ENCODE measurements at places on chromosomes 2 and 18.

GRCh38 chr2:24538720-24539119, 47.7 kb downstream of the NCOA1 start:
- no peak for DNase-seq

DNA sequence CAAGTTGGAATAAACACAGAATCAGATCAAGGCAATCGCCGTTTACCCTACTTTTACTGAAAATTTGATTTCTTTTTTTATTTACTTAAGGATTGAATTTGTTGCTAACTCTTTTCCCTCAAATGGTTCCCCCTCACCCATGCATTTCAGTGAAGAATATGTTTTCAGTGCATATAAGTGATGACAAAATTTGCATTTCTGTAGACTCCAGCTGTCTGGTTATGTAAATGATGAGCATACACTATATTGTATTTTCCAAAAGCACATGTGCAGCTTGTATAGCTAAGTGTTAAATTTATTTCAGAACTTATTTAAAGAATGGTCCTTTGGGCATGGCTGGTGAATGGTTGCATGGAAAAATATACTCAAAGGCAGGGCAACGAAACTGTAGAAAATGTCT, 437.7 kb downstream of the PTPRM start:
- DNase-seq: no peak

DNA sequence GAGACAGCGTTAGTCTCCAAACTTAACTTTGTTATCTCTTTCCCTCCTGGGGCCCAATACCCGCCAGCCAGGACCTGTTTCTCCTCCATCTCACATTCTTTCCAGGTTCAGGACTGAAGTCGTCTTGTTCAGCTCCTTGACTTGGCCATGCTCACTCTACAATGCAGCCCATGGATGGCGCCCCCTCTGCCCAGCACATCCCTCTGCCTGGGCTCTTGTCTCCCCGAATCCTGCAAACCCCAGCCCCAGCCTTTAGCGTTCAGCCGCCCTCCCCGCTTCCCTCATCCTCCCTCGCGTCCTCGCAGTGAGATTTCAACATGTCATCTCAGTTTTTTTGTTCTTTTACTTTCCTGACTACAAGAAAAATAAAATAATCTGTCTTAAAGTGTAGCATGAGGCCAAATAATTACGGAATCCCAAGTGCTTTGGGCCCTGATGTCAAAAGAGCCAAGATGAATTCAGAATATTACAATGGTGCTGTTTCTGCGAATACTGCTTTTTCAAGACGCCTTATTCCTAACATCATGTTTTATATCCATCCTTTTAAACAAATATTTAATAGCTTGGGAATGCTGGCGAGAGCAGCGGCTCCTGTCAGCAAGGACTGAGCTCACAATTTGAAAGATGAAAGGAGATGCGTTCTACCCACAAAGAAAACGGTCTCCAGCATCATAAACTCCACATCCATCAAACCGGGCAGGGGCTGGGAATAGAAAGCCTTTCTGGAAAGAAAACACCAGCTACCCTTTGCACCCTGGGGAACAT, 1.0 kb downstream of the FAM178B start:
- no peak for DNase-seq

GRCh38 chr2:100809506-100809905, 10.4 kb upstream of the NPAS2 start:
- DNase-seq: no peak

DNA sequence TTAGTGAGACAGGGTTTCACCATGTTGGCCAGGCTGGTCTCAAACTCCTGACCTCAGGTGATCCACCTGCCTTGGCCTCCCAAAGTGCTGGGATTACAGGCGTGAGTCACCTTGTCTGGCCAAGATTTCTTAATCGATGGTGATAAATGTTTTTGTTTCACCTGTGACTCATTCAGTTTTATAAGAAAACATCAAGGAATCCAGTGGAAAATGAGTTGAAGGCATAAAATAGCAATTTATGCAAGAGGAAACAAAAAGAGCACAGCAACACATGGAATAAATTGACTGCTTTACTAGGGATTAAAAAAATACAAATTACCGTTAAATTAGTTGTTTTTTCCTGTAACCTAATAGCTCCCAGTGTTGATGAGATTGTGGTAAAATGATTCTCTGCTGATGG, 80.2 kb downstream of the CDK15 start:
- DNase-seq: no peak

DNA sequence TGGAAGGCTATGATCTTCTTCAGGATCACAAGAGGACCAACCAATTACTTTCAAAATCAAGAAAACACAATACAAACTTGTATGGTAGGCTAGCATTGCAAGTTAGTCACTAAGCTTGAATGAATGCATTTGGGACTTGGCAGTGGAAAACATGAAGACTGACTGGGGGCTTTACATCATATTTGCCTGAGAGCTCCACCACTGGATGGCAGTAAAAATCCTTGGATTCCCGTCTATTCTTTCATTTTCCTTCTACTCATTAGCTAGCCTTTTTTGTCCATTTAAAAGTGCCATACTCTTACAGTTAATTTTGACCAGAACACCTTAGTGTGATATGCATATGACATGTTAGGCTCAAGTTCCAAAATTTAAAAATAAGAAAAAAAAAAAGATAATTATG, 63.5 kb upstream of the RASGRP3 start:
- no peak for DNase-seq

DNA sequence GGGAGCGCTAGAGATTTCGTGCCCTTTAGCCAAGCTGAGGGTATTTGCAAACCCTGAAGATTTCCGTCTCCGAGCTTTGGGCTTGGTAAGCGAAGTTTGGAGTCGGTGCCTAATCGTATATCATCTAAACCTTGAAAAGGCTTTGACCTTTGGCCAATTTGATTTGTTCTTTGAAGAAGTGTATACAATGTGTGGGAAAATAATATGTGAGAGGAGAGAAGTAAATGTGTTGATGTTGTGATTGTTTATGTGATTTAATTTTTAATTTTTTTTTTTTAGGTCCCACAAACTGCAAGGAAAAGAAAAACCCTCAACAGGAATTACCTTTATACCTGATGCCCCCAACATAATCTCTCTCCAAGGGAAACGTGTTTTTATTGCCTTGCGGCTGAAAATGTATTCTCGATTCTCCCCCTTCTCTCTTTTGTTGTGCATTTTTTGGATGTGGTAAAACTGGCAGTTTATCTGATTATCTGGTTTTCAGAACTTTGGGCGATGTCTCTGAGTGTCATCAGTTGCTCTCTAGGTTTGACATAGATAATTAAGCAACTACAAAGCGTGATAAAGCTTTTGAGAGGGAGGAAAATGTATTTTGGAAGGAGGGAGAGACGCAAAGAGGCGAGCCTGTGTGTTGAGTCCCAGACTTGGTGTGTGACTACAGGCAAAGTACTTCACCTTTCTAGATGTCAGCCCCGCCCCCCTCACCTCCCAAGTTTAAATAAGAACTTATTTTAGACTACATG, 912 bp upstream of the FBXO11 start:
- DNase-seq: no peak

DNA sequence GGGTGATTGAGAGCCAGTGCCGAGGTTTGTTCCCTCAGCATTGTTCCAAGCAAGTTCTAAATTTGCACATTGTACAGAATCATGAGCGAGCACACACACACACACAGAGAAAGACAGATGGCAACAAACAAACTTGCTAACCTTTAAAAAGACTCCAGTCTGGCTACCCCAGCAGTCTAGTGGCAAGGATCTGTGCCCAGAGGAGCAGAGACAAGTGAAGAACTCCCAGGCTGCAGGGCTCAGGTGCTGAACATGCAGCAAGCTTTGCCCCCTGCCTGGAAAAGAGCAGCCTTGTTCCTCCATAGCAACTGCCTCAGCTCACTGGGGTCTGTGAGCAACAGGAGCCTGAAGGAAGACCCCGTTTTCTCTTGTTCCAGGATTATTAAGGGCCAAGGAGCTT, 169.2 kb upstream of the CCDC68 start:
- no peak for DNase-seq

- no peak for DNase-seq
Measured at GRCh38 chr18:42578792-42579191, 536.7 kb downstream of the RIT2 start.

GRCh38 chr18:54080858-54081257, 143.6 kb downstream of the MBD2 start:
- DNase-seq: no peak

DNA sequence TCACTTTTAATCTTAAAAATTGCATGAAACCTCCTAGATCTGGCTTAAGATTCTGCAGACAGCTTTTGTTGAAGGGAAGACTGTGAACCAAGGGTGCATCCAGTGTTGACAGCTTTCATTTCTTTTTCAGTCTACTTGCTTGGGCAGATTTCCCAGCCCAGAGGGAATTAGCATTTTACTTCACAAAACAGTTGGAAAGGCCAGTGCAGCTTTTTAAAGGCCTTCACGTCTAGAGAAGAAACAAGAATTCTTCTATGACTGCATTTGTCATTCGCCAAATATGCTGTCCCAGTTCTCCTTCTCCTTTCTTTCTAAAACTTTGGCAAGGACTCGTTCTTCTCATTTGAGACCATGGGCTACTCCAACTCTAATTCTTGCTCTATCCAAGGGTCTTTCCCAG, 17.4 kb downstream of the NTSR2 start:
- no peak for DNase-seq

GRCh38 chr2:209986415-209986814, 16.0 kb upstream of the RPE start:
- no peak for DNase-seq

DNA sequence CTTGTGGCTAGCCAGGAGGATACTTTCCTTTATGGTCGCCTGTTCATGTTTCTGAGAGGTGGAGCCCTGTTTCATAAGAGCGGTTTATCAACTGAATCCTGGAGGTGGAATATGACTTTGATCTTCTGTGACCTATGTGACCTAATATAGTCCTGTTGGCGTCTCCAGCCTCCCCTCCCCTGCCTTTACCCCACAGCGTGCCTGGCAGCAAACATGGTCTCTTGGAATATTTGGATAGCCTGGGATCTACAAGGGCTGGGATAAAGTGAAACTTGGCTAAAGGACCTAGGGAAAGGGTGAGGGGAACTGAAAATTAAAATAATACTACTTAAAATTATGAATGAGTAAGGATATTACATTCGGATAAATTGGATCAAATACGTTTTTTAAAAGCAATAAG, 246.0 kb downstream of the BABAM2 start:
- DNase-seq: no peak

- peak; percentile 15 for DNase-seq
Measured at GRCh38 chr2:238129166-238130010, 9.1 kb upstream of the KLHL30 start.

DNA sequence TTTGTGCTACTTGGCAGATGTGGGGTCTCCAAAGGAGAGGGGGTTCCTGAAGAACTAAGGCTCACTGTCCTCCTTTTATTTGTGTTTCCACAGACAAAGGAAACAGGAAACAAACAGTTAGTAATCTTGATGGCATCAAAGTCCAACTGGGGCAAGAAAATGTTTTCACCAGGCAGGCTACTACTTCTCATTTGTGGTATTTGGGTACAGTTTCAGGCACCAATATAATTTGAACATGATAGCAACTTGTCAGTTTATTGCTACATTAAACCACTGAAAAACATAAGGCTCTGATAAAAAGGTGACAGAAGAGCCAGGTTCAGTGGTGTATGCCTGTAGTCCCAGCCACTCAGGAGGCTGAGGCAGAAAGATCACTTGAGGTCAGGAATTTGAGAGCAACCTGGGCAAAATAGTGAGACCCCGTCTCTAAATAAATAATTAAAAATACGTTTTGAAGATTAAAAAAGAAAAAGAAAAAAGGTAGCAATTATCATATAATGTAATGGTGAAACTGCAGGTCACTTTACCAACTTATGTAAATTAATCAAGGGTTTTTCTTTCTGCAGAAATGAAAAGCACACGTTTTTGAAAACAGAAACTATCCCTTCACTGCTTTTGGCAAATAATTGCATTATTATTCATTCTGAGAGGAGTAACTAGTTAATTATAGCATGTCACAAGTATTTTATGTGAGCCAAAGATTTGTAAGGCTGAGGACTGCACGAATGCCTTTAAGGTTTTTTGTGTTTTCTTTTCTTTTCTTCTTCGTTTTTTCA, 157.5 kb upstream of the CAVIN2 start:
- DNase-seq: no peak

- DNase-seq: no peak
Measured at GRCh38 chr2:64402876-64403275, 51.1 kb upstream of the LGALSL start.

- no peak for DNase-seq
Measured at GRCh38 chr2:129135017-129135416, 816.3 kb upstream of the HS6ST1 start.

DNA sequence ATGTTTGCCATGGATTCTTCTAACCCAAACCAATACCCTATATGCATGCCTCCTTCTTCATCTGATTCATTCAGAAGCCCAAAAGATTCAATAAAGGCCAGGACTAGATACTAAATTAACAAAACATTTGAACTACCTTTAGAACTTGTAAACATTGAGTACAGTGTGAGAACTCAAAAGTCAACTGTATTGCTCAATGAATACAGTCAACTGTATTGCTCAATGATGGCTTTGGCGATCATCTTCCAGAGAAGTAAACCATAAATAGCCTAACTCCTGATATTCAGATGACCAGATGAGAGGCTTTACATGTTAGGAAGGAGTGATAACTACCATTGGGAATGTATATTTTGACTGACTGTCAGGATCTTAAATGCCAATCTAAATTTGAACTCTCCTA, 206.5 kb upstream of the ITGA4 start:
- DNase-seq: no peak

DNA sequence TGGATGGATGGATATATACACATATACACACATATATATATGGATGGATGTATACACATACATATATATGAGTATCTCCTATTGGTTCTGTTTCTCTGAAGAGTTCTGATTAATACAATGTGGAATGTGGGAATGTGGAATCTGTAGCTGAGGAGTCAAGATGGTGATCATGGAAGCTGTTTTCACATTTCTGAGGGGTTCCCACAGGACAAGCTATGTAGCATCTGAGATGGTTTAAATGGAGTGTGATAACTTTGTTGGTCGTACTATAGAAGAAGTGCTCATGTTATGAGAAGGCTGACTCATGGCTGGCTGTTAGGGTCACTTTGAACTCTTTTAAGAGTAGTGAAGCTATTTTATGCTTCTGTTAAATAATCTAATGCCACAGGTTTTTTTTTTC, 279.7 kb downstream of the MEIS1 start:
- DNase-seq: no peak

DNA sequence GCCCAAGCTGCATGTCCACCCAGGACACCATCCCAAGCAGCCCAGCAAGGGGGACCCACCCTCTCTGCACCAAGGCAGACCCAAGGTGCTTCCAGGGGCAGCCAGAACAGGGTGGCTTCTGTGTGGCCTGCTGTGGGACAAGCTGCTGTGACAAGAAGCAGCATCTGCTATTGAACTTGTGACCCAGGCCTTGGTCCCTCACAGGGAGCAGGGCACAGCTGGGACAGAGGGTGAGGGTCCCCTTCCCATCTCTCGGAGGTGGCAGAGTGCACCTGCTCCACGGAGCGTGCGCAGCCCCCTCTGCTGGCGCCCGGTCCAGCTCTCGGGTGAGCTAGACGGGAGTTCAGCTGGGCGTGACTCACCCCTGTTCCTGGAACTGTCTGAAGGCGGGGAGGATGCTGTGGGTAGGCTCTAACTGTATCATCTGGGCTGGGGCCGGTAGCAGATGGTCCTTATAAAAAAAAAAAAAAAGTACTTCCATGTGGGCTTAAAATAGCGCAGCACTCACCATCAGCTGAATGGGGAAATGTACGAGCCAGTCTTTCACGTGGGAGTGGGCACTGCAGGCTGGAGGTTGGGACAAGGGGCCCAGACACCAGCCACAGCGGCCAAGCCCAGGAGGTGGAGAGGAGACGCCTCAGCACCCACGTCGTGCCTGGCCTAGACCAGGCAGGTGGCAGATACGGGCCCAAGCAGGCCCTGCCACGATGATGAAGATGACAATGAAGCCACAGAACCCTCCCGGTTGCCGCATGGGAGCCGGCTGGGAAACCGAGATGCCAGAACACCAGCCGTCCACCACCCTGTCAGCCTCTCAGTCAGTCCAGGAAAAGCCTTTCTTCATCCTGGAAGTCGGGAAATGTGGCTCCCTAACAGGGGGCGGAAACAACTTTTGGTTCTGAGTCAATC, 136.8 kb upstream of the ID2 start:
- DNase-seq: peak; percentile 62
